ENCODE measurements at places on chromosomes 5 and 9.

DNA sequence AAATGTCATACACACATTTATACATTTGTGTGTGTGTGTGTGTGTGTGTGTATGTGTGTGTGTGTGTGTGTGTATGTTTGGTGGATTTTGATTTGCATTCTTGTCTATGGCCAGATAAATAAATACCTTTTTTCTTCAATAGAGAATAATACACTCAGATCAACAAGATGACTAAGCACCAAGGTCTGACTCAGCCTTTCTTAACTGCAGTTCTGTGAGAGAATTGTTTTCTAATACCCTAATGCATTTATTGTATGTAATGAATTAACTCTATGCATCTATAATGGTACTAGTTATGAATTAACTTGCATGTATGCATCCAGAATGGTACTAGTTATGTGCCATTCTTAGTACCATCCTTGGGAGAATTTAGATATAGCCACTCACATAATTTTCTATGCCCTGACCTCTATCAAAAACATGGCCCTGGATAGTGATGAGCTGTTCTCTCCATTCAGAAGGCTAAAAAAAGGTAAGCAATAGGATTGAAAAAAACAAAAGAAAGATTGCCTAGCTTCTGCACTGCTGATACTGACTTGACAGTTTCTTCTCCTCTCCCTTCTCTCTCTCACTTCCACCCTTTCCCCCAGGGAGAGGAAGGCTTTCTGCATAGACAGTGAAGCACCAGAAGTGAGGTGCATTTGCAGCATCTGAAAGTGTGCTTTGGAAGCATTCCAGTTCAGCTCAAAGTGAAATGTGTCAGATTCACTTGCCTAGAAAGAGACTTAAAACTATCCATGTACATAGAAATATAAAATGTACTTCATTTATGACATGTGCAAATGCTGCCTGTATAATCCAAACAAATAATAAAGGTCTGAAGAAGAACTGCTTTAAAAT is 55.1 kb upstream of the CCDC112 start:
- no peak for DNase-seq

DNA sequence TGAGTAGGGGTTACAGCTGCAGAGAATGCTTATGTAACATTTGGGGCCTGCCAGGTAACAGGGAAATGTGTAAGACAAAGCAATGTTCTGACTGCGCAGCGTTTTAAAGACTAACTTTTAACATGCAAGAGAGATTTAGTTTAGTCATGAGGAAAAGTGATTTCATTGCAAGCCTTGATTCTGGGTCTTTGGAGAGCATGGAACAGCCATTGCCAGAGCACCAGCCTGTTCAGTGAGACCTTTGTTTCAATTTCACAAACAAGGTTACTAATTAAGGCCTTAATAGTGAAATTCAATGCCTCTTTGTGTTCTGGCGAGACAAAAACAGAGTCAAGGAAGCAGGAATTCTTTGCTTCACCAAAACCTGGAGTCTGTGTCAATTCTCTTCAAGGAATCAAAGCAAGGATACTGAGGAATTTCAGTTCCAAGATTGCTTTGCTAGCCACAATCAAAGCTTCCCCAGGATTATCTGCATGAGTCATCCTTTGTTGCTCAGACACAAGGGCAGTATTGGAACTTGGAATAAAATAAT is 14.4 kb downstream of the CKMT2 start:
- no peak for DNase-seq

GRCh38 chr5:37437711-37438110 is 58.6 kb downstream of the WDR70 start:
- DNase-seq, result no peak

DNA sequence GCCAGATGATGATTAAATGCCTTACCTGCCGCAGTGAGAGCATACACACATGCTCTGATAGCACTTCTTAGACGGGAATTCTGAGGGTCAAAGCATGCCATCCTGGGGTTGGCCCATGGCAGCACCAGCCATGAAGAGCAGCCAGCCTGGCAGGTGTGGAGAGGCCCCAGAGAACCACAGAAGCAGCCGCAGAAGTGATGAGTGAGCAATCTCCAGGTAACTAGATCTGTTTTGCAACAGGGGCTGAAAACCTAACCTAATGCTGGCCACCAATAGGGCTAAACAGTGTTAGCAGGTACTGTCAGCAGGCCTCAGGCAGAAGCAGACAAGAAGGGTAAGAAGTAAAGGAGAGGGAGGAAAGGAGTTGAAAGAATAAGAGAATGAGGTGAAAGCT is 33.5 kb upstream of the HOMER1 start:
- no peak for DNase-seq

- DNase-seq, result peak; percentile 21
Measured at GRCh38 chr5:56011835-56012234, 17.1 kb upstream of the IL6ST start.

- DNase-seq, result no peak
Measured at GRCh38 chr9:136831002-136831719, 11.1 kb upstream of the AJM1 start.

GRCh38 chr9:7443541-7443940 is 356.0 kb downstream of the DMAC1 start:
- no peak for DNase-seq

- no peak for DNase-seq
Measured at GRCh38 chr9:116190637-116191396, 37.2 kb downstream of the PAPPA start.

- peak; percentile 38 for DNase-seq
Measured at GRCh38 chr5:140043508-140043872, 391 bp upstream of the NRG2 start.

DNA sequence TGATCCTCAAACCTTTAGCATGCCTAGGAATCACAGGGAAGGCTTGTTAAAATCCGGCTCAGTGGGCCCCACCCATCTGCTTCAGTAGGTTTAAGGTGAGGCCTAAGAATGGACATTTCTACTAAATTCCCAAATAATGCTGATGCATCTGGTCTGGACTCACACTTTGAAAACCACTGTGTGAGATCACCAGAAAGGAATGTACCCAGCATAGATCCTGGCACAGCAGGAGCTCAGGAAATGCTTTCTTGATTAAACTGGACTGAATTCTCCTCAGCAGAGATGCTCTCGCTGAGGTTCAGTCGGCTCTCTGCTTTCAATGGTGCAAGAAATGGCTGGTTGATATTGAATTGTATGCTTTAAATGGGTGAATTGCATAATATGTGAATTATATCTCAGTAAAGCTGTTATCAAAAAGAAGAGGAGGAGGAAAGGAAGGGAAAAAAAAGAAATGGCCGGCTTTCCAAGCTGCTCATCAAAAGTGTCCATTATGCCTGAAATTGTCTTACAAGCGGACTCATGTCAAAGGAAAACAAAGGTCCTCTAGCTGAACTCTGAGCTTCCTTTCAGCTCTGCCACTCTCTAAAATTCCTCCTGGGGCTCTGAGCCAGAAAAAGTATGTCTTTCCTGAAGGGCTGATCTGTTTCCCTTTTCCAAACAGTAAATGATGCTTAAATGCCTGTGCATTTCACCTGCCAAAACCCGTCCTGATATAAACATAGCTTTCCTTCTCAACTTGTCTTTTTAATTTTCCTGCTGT is 77.6 kb upstream of the SAP30L start:
- peak; percentile 35 for DNase-seq

- DNase-seq, result peak; percentile 25
Measured at GRCh38 chr5:38258319-38259061, at the start of gene EGFLAM. EGFLAM (plus strand) TSS chr5:38258559; CDS start chr5:38258755, 196 bp downstream.

DNA sequence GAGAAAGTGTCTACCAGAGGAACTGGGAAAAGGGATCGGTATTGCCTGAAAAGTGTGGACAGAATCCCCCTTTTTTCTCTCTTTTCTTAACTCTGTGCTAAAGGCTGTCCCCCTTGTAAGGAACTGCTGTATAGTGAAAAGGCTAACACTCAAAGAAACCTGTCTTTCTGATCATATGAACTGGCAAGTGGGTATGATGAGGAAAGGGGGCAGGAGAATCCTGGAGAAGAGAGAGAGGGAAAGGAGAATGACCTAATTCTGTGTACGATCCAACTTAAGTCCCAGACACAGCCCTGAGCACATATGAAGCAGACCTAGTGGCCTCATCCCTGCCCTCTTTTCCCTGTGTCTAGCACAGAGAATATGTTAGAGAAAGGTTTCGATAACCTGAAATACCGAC is 967 bp downstream of the ANKRD31 start:
- no peak for DNase-seq

- DNase-seq, result no peak
Measured at GRCh38 chr5:82586661-82587310, 308.6 kb upstream of the RPS23 start.

GRCh38 chr9:17075758-17076485 is 58.9 kb upstream of the CNTLN start:
- no peak for DNase-seq

DNA sequence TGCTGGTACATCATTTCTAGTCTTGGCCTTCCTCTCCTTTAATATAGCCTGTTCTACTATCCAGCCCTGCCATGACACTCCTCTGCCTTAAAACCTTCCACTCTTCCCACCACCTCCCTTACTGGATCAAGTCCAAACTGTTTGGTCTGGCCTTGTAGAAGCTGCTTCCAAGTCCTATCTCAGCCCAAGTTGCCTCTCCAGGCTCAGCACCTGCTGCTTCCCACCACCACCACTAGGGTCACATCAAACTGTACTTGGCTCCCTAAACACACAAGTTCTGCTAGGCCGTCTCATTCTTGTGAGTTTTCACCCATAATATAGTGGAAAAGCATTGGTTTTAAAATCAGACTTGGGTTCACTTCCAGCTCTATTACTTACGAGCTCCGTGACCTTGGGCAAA is 1.4 kb downstream of the NDUFA8 start:
- no peak for DNase-seq

- DNase-seq, result no peak
Measured at GRCh38 chr5:142445266-142445665, 120.4 kb upstream of the SPRY4 start.

DNA sequence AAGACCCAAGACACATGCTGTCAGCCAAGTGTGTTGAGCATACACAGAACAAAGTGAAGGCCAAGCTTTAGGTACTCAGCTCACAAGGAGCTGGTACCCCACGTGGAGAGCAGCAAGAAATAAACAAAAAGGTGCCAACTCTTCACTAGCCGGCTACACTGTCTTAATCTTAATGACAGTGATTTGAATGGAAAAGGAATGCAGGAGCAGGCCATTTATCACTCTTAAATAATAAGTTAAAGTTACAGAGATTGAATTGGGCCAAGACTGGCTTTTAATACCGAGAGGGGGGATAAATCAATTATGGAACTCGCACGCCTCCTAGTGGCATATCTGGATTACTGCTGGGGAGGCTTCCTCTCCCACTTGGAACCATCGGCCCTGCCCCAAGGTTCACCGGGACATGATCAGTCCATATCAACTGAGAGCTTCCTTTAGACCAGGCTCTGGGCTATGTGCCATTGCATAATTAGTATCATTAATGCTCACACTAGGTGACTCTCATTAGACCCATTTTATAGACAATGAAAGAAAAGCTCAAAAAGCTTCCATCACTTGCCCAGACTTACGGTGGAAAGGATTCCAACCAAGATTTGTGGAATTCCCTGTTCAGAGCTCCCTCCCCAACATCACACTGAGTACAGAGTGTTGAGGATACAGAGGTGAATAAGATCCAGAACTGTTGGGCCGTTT is 94.0 kb downstream of the ACTL7B start:
- peak; percentile 22 for DNase-seq

DNA sequence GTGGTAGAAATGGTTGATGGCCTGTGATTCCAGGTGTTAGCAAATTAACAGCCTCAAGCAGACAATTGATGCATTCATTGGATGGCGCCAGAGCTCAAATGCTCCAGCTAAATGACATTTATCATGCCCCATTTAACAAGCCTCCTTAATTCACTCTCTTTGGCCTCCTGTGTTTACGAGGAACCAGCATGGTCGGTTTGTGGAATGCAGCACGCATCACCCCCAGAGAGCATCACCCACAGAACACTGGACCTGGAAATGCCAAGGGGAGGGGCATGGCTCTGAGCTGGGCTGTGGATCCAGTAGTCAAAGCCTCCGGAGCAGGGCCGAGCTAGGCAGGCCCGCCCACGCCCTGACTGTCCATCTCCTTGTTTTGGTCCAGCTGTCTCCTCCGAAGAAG is 434.0 kb downstream of the GADD45G start:
- no peak for DNase-seq

DNA sequence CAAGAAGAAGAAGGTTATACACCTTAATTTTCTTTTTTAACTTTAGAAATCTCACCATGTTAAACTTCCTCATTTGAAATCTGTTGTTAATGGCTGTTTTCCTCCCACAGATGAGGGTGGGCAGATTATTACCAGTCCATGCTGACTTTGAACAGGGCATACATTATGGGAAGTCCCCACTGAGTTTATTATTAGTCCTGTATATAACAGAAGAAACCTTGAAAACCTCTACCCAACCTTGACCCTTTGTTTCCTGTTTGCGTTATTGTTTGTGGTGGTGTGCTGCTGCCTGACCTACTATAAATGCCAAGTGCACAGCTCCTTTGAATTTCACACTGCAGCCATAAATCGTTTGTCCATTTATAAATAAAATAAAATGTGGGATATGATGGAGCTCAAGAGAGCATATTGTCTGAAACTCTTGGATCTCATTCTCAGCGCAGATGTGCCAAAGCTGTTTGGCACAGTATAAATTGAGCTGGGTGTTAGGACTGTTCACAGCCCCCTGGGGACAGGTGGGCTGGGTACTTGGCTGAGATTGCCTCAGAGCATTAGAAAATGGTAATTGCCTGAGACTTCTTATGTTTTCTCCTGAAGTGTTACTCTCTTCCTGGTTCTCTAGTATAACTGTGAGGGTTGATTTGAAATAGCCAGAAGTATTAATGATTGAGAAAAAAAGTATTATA is 139.6 kb downstream of the SPATA31D1 start:
- DNase-seq, result no peak

- no peak for DNase-seq
Measured at GRCh38 chr5:115736004-115736689, 80.3 kb downstream of the CDO1 start.

DNA sequence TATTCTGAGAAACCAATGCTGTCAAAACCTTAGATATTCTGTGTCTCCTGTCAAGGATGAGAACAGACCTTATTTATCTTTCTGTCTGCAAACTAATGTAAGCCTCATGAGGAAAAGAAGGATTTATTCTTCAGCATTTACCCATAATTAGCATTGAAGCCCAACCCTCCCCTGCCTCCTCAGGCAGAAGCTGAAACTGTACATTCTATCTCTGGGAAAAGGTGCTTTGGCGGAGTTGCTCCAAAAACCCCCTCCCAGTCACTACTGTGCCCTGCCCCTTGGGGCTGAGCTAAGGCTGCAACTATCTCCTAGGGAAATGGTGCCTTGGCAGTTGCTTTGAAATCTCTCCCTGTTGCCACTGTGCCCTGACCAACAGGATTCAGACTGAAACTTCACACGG is 106.2 kb upstream of the TLR4 start:
- no peak for DNase-seq

- DNase-seq, result no peak
Measured at GRCh38 chr5:82858151-82859025, 218.8 kb downstream of the TMEM167A start.

GRCh38 chr5:177494346-177495195 is 2.8 kb downstream of the PDLIM7 start:
- DNase-seq, result peak; percentile 76

- DNase-seq, result no peak
Measured at GRCh38 chr5:108420158-108420557, 38.3 kb upstream of the FBXL17 start.

DNA sequence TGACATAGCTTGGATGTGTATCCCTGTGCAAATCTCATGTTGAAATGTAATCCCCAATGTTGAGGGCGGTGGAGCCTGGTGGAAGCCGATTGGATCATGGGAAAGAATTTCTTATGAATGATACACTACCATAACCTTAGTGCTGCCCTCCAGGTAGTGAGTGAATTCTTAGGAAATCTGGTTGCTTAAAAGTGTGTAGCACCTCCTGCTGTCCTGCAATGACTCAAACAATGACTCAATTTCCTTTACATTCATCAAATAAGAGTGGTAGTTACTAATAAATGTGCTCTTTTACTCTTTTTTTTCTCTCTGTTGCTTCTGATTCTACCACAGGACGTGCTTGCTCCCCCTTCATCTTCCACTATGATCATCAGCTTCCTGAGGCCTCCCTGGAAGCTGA is 1696.0 kb upstream of the CDH9 start:
- no peak for DNase-seq

Data from T1000 (cell line).